Smooth muscle cell of trachea (primary cell): ENCODE measurements at places on chromosomes 12 and 14. TPM values are rescaled to one million over a fixed set of nuclear protein-coding genes. Genes with fewer than 3 reads are reported as not detected.

Gene SLC17A8
- total RNA-seq: not detected in 2 replicates

Gene AKAP6
- total RNA-seq: 0.29 and 0.50 TPM in 2 replicates

Gene GYS2
- total RNA-seq: not detected in 2 replicates

Gene CCDC197
- total RNA-seq: not detected in 2 replicates

Gene DENND5B
- 10.2 and 11.9 TPM in 2 replicates for total RNA-seq
